Progenitor cell of endocrine pancreas (in vitro differentiated cells): ENCODE measurements at places on chromosomes 3 and 15.

DNA sequence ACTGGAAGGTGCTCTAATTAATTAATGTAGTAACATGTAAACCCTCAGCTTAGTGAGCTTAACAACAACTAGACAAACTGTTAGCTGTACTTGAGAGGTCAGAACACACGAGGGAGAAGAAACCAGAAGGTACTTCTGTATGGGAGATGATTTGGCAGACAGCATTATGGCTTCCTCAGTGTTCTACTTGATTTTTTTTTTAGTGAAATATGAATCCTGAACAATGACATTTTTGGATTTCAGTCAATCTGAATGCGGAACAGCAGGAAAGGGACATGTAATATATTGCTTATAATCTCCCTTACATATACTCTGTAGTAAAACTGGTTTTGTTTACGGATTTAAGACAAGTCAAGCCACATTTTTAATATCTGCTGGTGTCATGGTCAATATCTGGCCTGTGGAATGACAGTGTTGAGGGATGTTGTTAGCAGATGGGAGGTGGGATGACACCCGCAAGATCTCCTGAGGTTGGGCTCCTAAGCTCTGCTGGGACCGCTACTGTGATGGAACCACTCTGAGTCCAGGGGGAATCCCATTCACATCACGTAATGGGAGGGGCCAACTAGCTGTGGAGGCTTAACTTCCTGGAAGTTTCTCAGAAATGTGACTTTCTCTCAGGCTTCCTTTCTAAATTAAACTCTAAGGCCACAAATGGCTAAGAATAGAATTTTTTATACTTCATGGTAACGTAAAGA lies 18.7 kb downstream of the TNFAIP8L3 start:
- DNase-seq = no peak

GRCh38 chr3:67335813-67336212 lies 318.6 kb downstream of the SUCLG2 start:
- no peak for DNase-seq

DNA sequence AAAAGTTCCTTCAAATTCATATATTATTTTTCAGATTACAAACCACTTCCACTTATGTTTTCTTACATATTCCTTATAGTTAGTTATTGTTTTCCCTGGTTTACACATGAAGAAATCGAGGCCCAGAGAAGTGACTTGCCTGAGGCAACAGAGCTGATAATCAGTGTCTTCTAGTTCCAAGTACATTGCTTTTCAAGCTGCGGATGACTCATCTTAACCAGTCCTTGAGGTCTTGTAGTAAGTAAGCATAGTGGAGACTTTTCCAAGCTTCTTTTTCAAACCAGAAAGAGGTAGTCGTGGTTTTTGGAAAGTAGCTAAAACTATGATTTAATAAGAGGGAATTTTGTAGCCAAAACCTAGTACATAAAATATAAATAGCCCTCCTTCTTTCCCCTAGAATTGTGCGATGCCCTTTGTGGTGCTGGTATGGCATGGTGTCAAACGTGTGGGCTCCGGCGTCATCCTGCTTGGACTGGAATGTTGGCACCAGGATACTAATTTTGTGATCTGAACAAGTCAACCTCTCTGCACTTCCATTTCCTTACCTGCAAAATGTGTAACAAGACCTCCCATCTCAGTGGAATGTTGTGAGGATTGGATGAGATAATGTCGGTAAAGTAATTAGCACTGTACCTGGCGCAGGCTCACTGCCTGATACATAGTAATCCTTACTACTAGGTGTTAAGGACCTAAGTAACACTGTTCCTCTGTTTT lies 19.0 kb upstream of the DLG1 start:
- no peak for DNase-seq

GRCh38 chr15:54605556-54605955 lies 591.2 kb downstream of the RSL24D1 start:
- DNase-seq = no peak

- no peak for DNase-seq
Measured at GRCh38 chr3:150232992-150233451, 175.1 kb upstream of the TSC22D2 start.

DNA sequence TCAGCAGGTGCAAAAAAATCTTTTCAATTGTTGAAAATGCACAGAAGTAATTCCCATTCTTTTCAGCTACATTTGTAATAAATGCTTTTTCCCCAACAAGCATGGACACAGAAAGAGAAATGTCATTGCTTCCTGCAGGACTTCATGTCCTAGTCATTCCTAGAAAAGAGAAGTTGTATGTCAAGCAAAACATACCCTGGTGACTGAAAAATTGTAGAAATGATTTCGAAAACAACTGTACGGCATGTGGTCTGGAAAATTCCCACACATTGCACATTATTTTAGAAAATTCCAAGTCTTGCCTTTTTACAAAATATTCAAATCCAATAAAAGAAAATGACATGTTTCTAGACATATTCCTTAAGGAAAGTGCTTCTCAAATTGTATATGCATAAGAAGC lies 50.4 kb upstream of the ALCAM start:
- no peak for DNase-seq
